Stimulated activated naive CD8-positive, alpha-beta T cell treated with anti-CD3 and anti-CD28 coated beads, Interleukin-15, Interleukin-2, amounts not matched to agents 100 U/mL and 50 U/mL, for 24 hours (primary cell): ENCODE measurements at places on chromosomes 3 and 15.

GRCh38 chr3:46406788-46407611, at the start of the genes CCR5AS and CCRL2:
TSS of gene CCR5AS (minus strand) at chr3:46407066.
TSS of gene CCRL2 (plus strand) at chr3:46407259. CDS start at chr3:46408080, 821 bp downstream.
- DNase-seq: peak; percentile 51

- DNase-seq: peak; percentile 47
Observed at GRCh38 chr15:63860155-63860554, 26.4 kb upstream of the HERC1 start.

- DNase-seq: no peak
Observed at GRCh38 chr3:127413318-127413673, 125.5 kb upstream of the PRR20G start.

DNA sequence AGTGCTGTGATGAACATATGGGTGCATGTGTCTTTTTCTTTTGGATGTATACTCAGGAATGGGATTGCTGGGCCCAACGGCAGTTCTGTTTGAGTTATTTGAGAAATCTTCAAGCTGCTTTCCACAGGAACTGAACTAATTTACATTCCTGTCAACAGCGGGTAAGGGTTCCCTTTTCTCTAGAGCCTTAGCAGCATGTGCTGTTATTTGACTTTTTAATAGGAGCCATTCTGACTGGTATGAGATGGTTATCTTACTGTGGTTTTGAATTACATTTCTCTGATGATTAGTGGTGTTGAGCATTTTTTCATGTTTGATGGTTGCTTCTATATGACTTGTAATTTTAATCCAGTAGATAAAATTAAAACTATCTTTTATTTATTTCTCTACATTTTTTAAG, 1168.6 kb upstream of the ALCAM start:
- no peak for DNase-seq

DNA sequence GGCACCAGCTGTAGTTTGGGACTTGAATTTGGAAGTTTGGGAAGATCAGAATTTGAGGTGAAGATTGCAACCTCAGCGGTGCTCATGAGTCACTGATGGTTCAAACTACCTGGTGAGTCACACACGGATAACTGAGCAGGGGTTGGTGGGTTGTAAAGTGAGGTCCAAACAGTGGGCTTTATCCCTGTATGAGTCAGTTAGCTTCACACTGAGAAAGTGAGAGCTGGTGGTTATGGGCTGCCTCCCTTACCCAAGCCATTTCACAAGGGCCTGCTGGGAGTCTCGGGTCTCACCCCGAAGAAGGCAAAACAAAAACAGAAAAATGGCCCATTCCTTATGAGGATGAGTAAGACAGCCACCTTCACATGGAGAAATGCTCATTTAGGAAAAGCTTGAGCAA, 77.0 kb downstream of the ITGA11 start:
- DNase-seq: no peak

DNA sequence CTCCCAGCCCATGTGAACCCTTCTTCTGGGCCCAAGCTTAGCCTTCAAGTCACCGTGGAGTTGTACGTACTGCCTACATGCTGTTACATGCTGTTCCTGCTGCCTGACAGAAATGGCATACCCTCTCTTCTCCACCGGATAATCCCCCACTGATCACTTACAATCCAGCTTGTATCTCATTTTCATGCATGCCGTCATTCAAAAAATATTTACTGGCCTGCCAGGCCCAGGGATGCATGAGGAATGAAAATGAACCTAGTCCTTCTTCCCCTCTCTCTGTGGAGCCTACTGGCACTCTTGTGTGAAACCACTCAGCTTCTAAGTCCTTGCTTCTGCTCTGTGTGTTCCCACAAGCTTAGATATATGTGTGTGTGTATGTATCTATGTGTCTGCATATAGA, 60.6 kb downstream of the WNT5A start:
- no peak for DNase-seq

- no peak for DNase-seq
Observed at GRCh38 chr3:72538070-72538745, 310.0 kb downstream of the SHQ1 start.

DNA sequence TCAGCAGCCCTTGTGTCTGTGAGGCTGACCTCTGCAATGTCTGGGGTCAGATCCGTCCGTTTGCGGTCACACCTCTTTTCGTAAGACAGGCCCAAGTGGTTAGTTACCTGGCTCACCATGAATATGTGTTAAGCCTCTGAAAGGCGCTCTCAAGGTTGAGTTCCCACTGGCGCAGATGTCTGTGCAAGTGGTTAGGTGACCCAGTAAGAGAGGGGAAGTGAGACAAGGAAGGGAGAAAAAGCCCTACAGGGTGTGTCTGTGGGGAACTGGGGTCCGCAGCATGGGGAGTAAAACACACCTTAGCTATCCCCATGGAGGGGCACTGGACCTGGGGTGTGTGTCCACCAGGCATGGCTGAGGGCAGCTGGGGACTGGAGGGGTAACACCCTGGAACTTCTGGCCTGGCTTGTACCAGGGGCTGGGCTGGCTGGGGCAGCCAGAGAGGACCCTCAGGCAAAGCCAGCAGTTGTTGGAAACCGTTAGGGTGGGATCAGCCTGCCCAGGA, 391.6 kb upstream of the PROK2 start:
- no peak for DNase-seq

GRCh38 chr15:95742836-95743235, 587.7 kb upstream of the NR2F2 start:
- no peak for DNase-seq

DNA sequence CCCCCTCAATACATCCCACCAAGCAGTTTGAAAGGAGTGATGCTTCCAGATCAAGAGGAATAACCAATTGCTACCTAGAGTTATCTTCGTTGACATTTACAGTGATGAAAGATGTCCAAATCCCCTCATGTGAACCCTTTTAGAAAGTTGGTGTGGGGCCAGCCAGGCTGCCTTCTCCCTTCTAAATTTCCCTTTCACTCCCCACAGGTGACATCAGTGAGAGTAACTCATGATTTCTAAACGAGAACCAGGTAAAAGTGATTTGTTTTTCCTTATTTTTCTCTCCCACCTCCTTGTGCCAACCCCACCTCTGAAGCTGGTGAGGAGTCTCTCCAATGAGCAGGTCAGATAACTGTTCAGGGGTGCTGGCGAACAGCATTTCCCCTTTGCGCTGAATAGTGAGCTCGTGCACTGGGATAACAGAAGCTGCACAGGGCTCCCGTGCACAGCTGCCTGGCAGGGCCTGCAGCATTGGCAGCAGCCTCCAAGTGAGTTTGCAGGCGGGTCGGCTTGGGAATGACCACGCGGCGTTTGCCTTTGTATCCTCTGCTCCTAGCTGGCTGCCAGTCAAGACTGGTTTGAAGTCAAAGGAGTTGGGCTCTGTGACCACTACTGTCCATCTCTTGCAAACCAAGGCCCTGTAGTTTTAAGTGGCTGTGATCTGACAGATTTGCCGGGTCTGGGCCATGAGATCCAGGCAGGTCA, 70.2 kb upstream of the CORO2B start:
- DNase-seq: no peak

GRCh38 chr3:158768361-158768787, 33.5 kb upstream of the MFSD1 start:
- DNase-seq: no peak

DNA sequence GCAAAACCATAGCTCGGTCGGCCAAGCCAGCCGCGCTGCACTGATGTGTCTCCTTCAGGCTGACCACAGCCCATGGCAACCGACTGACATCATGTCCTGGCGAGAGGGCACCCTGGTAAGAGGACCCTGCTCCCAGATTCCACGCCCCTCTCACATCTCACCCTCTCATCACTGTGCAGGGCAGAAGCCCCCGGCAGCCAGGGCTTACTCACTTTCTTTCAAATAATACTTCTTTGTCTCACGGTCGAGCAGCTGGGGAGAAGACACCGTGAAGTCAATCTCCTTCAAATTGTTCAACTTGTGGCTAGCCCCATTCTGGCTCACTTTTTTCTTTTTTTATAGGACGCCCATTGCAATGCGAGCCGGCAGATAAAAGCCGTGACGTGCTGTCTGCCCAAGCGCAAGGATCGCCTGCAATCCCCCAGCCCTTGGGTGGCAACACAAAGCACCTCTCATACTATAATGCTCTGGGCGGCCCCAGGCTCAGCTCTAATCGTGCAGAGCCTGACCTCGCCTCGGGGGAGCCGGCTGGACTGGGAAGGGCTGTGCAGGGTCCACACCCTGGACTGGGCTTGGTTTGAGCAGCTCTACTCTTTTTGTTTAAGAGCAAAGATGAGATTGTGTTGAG, 33.6 kb downstream of the VGLL4 start:
- DNase-seq: no peak

- no peak for DNase-seq
Observed at GRCh38 chr15:68627476-68627875, 48.7 kb downstream of the CORO2B start.

DNA sequence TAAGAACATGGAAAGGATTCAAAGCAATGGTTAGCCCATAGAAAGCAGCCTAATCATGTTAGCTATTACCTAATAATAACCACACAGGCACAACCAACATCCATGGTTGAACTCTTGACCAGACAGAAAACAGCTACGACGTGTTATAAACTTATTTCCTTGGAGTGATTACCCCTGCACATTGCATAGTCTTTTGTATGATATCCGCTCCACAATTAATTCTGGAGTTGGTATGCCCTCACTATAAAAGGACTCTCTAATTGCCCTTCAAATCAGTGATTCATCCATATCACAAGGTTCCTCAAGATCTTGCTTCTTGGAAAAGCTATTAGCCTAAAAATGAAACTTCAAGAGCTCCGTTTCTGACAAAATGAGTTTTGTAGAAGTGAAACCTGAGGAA, 117.9 kb downstream of the SYNPR start:
- DNase-seq: no peak

DNA sequence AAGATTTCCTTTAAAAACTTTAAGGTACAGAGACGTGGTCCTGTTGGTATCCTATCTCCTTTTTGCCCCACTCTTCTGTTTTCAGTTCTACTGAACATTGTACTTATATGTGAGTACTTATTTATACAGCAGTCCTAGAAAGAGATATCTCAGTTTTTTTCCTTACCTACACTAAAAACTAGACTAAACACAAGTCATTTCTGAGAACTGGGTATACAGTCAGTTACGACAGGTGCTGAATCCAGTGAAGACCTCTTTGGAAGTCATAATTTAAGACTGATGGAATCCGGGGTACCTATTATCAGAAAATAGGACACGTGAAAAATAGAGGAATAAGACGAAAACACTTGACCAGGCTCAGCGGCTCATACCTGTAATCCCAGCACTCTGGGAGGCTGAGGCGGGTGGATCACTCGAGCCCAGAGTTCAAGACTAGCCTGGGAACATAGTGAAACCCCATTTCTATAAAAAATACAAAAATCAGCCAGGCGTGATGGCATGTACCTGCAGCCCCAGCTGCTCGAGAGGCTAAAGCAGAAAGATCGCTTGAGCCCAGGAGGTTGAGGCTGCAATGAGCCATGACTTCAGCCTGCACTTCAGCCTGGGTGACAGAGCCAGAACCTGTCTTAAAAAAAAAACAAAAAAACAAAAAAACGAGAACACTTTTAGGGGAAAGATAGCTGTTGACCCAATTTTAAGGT, 76.3 kb downstream of the KLHL25 start:
- DNase-seq: no peak

GRCh38 chr3:10004960-10005564, 18.4 kb upstream of the EMC3 start:
- no peak for DNase-seq

- DNase-seq: no peak
Observed at GRCh38 chr3:174413062-174413912, 445.8 kb upstream of the NAALADL2 start.

- no peak for DNase-seq
Observed at GRCh38 chr3:161332792-161333191, 38.5 kb downstream of the SPTSSB start.

GRCh38 chr3:41196499-41197410, 2.5 kb upstream of the CTNNB1 start:
- no peak for DNase-seq

GRCh38 chr15:71575474-71576045, 234.8 kb upstream of the NR2E3 start:
- no peak for DNase-seq

DNA sequence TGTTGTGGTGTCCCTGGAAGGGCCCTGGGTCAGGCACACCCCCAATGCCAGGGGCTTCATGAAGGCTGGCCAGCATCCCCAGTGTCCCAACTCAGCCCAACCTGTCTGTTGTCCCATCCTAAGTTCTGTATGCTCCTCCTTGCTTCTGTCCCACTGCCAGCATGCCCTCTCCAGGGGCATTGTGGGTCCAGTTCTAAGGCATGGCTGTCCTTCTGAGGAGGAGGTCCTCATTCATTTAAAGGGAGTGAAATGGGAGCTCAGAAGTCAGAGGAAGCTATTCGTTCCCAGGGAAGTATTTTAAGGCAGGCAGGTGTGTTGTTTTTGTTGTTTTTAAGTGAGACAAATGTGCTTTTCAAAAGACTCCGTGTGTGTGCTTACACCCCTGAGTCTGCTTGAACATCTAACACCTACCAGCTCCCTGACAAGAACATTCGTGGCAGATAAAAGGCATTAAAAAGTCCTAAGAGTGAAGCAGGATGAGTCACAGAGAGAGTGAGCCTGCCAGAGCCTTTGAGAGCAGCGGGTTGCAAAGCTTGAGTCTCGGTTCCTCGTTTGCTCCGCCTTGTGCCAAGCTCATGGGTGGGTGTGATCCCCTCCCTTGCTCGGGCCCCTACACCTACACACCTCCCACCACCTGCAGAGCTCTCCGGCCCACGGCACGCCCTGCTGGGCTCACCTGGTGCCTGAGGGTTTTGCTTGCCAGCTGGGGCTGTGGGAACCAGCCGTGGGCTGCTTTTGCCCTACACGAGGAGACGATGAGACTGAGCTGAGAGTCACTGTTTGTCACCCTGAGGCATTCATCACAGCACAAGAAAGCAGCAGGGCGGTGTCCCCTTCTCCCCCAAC, 183.4 kb upstream of the TOPAZ1 start:
- DNase-seq: peak; percentile 33

DNA sequence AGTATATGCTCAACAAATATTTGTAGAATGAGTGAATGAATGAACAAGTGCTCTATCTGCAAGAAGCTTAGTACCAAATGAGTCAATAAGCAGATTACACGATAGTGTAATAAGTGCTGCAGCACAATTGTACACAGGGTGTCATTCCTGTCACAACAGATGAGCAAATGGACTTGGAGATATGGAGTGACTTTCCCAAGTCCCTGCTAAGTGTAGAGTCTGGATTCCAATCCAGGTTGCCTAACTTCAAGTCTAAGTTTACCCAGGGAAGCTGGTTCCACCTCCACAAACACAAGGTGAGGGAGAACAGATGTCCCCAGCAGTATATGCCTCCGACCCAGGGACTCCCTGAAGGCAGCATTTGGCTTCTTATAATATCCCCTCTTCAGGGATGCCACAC, 77.7 kb upstream of the RAD18 start:
- DNase-seq: no peak
